ENCODE measurements at places on chromosomes 3 and 15.

- no peak for DNase-seq
These were observed 806.7 kb upstream of the EPHA6 start for GRCh38 chr3:96007650-96008195.

GRCh38 chr3:50290161-50290641 lies 2.0 kb downstream of the IFRD2 start:
- DNase-seq: no peak

DNA sequence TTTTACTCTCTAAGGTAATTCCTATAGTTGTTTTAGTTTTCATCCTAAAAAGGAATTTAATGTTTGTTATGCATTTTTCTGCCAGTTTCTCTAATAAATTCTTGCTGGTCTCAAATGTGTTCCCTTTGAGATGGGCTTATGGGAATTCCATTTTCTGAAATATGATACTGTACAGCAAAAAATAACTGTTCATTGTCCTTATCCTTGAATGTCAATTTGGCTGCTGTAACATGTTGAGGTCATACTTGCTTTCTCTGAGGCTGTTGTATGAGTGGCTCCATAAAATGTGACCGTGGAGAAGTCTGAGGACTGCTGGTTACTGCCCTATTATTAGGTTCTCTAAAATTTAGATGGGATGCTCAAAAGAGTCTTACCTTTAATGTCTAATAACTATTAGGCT lies 266.5 kb downstream of the ADAMTS17 start:
- DNase-seq: no peak

DNA sequence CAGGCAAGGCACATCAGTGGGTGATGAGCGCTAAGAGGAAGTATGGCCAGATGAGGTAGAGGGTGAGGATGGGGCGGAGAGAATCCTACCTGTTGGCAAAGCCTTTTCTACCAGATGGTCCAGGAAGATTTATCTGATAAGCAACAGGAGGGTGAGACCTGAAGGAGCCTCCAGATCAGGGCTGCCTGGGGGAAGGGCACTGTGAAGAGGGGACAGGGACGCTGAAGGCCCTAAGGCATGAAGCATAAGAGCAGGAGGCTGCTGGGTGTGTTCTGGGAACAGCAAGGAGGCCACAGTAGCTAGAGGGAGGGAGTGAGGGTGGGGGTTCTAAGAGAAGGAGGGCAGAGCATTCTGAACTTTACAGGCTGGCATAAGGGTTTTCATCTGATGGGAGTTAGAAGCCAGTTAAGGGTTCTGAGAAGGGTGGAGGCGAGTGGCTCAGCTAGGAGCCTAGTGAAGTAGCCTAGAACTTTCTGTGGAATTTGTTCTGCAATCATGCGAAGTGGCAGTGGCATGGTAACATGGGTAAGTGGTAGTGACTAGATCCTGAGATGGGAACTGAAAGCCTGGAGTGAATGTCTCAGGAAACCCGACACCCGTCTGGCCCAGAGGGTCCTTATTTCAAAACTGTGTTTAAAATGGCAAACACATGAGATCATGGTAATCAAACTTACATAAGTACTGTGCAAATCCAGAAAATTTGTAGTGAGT lies 29.9 kb downstream of the CGNL1 start:
- DNase-seq: no peak

GRCh38 chr3:111785034-111785433 lies 74.0 kb upstream of the PHLDB2 start:
- DNase-seq: no peak

DNA sequence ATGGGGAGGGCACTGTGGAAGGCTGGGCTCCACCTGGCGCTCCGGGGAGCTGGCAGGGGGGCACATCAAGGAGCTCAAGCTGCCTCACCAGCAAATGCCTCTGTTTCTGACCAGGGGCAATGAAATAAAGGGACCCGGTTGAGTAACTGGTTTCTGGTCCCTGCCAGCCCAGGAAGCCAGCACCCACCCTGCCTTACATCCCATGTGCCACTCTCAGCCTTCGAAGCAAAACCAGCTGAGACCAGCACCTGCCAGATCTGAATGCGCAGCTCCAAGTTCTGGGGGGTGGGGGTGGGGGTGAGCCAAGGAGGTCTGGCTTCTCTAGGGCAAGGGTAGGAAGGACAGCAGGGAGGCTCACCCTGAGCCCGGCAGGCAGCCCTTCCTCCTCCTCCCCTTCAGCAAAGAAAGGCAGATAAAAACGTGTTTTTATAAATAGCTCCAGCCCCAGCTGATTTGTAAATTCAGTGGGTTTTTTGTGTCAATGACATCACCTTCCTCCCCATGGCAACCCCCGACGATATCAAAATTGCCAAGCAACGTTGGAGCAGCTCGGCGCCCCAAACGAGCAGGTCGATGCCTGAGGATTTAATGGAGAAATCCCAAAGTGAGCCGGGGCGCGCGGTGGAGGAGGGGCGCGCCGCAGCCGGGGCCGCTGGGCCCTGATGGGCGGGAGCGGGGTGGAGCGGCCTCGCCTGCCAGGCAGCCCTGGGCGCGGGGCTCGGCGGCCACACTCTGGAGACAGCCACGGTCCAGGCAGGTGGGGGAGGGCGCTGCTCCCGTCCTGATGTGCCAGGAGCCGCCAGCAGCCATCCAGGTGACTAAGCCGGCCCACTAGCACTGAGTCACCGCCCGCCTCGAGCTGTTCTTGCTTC lies at the start of gene PAK6:
Gene PAK6, plus strand, starts transcription at position 532 of the 872 bp plus-strand sequence. CDS start 25,723 bp downstream, outside the sequence.
- peak; percentile 46 for DNase-seq

GRCh38 chr3:87756616-87757015 lies 302.2 kb downstream of the CGGBP1 start:
- no peak for DNase-seq

DNA sequence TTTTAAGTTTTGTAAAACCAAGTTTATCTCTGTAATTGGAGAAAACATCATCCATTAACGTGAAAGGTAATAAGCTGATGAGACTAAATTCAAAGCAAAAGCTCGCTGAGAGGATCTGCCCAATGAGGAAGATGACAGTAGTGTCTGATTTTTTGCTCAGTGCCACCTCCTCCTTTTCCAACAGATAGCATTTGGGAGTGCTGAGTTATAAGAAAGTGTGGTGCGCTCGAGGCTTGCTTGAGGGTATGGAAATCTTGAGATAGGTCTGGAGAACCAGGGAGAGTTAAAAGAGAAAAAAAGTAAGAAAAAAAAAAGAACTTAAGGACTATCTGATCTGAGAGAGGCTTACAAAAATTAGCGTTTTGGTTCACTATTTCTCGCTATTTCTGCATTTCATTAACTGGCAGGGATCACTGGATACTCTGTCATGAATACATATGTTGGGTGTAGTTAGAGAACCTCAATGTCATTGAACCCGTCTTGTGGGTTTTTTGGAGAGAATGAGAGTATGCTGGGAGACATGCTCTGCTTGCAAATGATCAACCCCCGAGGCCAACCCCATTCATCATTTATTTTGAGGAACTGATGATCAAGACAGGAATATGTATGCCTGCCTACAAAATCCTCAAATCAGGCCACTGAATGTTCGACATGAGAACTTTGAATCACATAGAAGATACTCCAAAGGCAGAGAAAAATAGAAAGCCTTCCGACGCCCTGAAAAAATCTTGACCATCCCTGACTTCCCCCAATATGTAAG lies 973 bp upstream of the USP13 start:
- DNase-seq: no peak

- DNase-seq: no peak
These were observed 423 bp downstream of the TKT start for GRCh38 chr3:53255423-53255774.

- peak; percentile 72 for DNase-seq
These were observed 83.8 kb upstream of the PPIB start for GRCh38 chr15:64246364-64247189.

- DNase-seq: no peak
These were observed 35.6 kb upstream of the FILIP1L start for GRCh38 chr3:100149713-100150415.

- DNase-seq: peak; percentile 31
These were observed 58.9 kb downstream of the LMCD1 start for GRCh38 chr3:8560366-8561007.

- DNase-seq: no peak
These were observed 133.9 kb downstream of the DIPK2A start for GRCh38 chr3:144105542-144105941.

DNA sequence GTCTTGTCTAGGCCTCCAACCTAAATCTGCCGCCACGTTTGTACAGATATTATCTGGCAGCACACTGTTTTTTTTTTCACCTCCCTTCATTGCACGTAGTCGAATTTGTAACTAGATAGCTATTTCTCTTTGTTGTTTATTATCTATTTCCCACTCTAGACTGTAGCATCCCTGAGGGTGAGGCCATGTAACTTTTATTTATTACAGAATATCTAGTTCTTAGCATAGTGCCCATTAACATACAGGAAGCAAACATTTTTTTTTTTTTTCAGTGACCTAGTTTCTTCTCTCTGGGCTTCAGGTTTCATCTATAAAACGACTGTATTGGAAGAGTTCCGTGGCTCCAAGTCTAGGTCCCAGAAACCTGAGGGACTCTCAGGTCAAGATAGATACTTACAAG lies 354.3 kb downstream of the FGF12 start:
- no peak for DNase-seq

- peak; percentile 63 for DNase-seq
These were observed 1.3 kb upstream of the RFX7 start for GRCh38 chr15:56244811-56245576.

DNA sequence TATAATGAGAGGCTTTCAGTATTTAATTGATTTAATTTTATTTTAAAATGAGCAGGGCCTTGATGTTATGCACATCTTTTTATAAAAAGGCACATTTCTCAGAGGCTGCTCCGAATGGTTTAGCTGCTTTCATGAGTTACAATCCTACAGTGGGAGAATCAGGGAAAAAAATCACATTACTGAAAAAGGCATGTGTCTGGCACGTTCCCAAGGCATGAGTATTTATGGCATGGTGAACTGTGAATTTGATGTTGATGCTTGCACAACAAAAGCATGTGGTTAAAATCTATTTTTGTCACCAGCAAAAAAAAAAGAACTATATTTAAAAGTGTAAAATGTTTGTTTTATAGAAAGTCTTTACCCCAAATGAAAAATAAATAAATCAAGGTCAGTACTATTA lies 485.2 kb upstream of the ROBO2 start:
- DNase-seq: no peak

- peak; percentile 17 for DNase-seq
These were observed 2.2 kb downstream of the NPTN start for GRCh38 chr15:73630921-73631362.

GRCh38 chr3:158261371-158261991 lies 151.6 kb downstream of the RSRC1 start:
- peak; percentile 20 for DNase-seq

DNA sequence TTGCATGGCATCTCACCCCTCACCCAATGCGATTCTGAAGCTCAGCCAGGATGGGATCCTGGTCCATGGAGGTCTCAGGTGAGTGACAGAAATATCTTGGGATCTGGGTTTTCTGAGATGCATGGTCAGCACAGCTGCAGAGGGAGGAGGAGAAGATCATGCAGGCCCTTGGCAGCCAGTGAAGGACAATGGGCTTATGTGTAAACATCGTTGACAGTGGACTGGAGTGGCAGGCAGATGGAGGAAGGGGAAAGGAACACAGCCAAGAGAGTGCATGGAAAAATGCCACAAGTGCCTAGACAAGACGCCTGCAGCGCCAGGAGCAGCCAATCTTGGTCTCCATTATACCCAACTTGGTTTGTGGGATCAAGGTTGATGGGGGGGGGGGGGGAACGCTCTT lies 347.9 kb downstream of the MCTP2 start:
- DNase-seq: no peak

GRCh38 chr3:70703305-70704102 lies 391.1 kb upstream of the MDFIC2 start:
- no peak for DNase-seq

GRCh38 chr3:123349566-123350435 lies 99.1 kb downstream of the ADCY5 start:
- DNase-seq: no peak

GRCh38 chr3:46485779-46486175 lies 12.0 kb upstream of the RTP3 start:
- no peak for DNase-seq

DNA sequence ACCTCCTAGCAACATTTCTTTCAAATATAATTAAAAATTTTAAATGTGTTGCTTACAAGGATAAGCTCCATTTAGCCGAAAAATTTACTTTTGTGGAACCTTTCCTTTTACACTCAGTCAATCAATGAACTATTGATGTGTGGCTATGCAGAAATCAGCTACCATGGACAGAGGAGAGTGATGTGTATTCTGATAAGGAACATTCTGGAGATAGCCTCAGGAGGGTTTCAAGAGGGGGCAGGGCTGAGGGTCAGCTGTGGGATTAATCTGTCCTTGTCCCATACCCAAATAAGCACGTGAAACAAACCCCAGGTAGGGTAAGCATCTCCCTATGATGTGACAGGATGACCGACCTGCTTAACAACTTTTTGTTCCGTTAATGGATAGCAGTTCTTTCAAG lies 192.6 kb upstream of the PROK2 start:
- DNase-seq: no peak

DNA sequence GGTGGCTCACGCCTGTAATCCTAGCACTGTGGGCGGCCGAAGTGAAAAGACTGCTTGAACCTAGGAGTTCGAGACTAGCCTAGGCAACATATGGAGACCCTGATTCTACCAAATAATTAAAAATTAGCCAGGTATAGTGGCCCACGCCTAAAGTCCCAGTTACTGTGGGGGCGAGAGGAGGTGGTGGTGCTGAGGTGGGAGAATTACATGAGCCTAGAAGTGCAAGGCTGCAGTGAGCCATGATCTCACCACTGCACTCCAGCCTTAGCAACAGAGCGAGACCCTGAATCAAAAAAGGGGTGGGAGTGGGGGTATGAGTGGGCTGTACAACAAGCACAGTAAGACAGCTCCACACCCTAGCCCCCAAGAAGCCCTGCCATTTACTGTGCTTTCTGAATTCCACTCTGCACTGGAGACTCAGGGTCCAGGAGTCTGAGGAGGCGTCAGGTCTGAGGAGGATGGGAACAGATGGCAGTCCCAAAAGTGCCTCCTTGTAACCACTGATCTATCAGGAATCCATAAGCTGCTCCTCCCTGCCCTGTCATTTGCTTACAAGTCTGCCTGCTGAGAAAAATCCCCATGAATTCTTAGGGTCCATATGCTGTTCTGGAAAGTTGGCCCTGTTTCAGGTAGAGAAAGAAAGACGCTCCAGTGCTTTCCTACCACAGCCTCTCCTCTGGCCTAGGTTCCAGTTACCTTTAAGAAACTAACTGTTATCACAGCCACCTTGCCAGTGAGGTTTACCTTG lies 171.1 kb downstream of the MAGI1 start:
- no peak for DNase-seq

- no peak for DNase-seq
These were observed 59.4 kb upstream of the XRN1 start for GRCh38 chr3:142507241-142507640.

DNA sequence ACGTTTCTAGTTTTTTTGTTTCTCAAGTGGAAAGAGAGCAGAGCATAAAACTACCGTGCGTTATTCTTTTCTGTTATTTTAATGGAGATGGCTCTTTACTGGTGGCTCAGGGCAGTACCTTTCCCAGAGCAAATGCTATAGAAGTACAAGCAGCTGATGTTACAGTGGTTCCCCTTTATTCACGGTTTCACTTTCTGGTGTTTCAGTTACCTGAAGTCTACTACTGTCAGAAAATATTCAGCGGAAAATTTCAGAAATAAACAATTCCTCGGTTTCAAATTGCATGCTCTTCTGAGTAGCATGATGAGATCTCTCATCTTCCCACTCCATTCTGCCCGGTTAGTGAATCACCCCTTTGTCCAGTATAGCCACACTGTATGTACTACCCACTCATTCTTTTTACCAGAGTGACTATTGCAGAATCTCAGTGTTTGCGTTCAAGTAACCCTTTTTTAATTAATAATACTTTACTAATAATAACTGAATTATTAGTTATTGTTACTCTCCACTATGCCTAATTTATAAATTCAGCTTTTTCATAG lies 597.5 kb upstream of the ROBO2 start:
- DNase-seq: no peak

Data from erythroblast (primary cell).